ENCODE measurements at places on chromosomes 7 and 10.
A peak's percentile ranks its signal among the peaks of the same experiment; 100 is the strongest.

DNA sequence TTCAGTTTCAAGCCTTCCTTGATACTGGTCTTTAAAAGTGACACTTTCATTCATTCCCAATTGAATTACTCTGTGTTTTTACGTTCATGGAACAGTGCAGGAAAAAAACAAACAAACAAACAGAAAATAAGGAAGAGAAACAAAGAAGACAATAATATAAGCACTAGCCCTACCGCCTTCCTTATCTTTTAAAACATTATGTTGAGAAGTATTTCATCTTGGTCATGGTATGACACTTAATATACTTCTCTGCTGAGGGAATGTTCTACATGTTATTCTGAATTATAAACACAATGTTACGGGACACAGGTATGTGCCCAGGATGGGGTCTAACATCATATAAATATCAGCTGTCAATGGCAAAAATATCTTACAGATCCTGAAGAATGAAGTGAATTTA lies 176.7 kb downstream of the SFMBT2 start:
- no peaks in the 10 kb centered on the region for H3K27me3 ChIP-seq
- no peaks in the 10 kb centered on the region for H3K36me3 ChIP-seq
- H3K4me1 ChIP-seq, result no peaks in the 10 kb centered on the region
- H3K4me3 ChIP-seq, result no peak overlapping the region
- H3K27ac ChIP-seq, result no peak overlapping the region

- H3K36me3 ChIP-seq, result no peaks in the 10 kb centered on the region
- H3K4me1 ChIP-seq, result peaks cover 16% of the 10 kb centered on the region
- peak; percentile 64 for DNase-seq
- no peak overlapping the region for H3K4me3 ChIP-seq
Observed at GRCh38 chr10:132447446-132448247, 50.6 kb downstream of the PWWP2B start.

DNA sequence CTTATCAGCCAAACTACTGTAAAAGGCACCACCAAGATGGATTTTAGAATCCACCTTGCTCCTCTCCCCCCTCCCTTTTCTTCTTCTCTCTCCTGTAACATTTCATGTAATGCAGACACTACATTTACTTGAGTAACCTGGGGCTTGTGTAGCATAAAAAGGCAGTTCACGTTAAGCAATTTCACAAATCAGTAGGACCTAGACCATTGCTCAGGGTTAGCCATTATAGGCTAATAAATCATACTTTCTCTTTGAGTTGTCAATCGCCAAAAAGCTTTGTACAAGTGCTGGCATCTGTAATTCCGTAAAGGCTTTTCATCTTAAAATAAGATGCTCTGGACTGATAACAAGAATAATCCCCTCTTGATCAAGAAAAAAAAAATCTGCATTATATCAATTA lies 224.7 kb downstream of the GLI3 start:
- DNase-seq, result no peak
- no peaks in the 10 kb centered on the region for H3K36me3 ChIP-seq
- no peak overlapping the region for H3K4me3 ChIP-seq
- H3K27me3 ChIP-seq, result no peaks in the 10 kb centered on the region
- H3K4me1 ChIP-seq, result peaks cover 15% of the 10 kb centered on the region

- H3K27ac ChIP-seq, result no peak overlapping the region
- no peaks in the 10 kb centered on the region for H3K27me3 ChIP-seq
- peaks cover 10% of the 10 kb centered on the region for H3K4me1 ChIP-seq
Observed at GRCh38 chr7:2980401-2981102, 63.1 kb downstream of the CARD11 start.

DNA sequence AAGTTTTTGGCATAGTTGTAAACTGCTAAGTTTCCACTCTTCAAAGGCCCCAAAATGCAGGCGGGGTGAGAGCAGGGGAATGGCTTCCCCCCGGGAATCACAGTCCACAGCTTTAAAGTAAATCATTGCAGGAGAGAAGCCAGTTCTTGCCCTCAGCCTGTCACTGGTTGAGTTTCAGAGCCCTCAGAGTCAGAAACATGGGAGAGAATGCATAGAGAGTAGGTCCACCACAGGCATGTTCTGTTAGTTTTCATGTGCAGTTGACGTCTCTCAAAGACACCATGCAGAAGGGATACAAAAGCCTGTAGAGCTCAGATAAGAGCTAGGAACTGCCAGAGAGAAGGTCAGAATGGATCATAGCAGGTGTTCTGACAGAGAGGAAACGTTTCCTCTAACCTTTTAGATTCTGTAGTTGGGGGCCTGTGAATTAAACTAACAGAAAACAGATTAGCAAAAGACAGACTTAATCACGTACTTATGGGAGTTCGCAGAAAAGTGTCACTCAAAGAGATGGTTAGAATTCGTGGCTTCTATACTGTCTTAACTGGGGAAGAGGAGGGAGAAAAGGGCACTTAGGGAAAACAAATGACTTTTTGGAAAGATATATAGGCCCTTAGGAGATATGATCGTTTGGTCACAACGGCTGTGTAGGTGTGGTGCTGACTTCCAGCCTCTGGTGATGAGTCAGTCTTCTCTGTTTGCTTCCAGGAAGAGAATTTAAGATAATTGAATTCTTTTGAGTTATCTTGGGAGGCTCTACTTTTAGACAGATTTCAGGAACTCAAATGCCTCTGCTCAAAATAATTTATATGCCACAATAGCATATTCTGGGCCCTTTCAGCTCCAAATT lies 48.0 kb upstream of the MSRB2 start:
- no peaks in the 10 kb centered on the region for H3K27me3 ChIP-seq
- H3K27ac ChIP-seq, result no peak overlapping the region
- H3K36me3 ChIP-seq, result no peaks in the 10 kb centered on the region
- no peaks in the 10 kb centered on the region for H3K4me1 ChIP-seq

DNA sequence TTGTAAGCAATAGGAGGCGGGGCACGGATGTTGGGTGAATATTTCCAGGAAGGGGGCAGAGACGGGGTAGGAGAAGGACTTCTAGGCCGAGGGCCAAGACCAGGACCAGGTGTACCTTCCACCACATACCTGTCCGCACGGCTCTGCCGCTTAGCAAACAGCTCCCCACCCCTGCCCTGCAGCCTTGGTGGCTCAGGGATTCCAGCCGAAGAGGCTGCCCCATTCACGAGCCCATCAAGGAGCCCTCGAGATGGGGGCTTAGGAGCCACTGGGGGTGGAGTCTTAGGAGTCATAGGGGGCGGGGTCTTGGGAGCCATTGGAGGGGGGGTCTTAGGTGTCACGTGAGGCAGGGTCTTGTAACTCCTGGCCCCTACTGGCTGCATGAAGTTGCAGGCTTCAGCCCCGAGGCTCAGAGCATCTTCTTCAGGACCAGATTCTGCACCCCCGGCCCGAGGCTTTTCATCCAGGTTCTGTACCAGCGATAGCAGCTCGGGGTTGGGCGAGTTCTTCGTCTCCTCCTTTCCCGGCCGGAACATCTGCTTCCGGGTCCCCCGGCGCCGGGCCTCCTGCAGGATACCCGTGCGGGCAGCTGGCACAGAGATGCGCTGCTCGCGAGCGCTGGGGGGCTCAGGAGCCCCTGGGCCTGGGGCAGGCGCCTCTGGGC lies 6.1 kb upstream of the MYOZ1 start:
- peaks cover 11% of the 10 kb centered on the region for H3K4me1 ChIP-seq
- no peaks in the 10 kb centered on the region for H3K27me3 ChIP-seq
- H3K27ac ChIP-seq, result no peak overlapping the region

GRCh38 chr7:14197280-14197679 lies 207.8 kb upstream of the ETV1 start:
- DNase-seq, result peak; percentile 12
- H3K27ac ChIP-seq, result no peak overlapping the region
- no peaks in the 10 kb centered on the region for H3K36me3 ChIP-seq
- no peak overlapping the region for H3K4me3 ChIP-seq

GRCh38 chr7:94401428-94401814 lies 6.7 kb downstream of the COL1A2 start:
- no peaks in the 10 kb centered on the region for H3K27me3 ChIP-seq
- H3K36me3 ChIP-seq, result peaks cover 11% of the 10 kb centered on the region
- H3K27ac ChIP-seq, result no peak overlapping the region

GRCh38 chr10:52814506-52814905 lies 41.9 kb upstream of the MBL2 start:
- no peaks in the 10 kb centered on the region for H3K4me1 ChIP-seq
- H3K36me3 ChIP-seq, result no peaks in the 10 kb centered on the region
- DNase-seq, result no peak
- H3K27ac ChIP-seq, result no peak overlapping the region
- no peaks in the 10 kb centered on the region for H3K27me3 ChIP-seq
- no peak overlapping the region for H3K4me3 ChIP-seq

DNA sequence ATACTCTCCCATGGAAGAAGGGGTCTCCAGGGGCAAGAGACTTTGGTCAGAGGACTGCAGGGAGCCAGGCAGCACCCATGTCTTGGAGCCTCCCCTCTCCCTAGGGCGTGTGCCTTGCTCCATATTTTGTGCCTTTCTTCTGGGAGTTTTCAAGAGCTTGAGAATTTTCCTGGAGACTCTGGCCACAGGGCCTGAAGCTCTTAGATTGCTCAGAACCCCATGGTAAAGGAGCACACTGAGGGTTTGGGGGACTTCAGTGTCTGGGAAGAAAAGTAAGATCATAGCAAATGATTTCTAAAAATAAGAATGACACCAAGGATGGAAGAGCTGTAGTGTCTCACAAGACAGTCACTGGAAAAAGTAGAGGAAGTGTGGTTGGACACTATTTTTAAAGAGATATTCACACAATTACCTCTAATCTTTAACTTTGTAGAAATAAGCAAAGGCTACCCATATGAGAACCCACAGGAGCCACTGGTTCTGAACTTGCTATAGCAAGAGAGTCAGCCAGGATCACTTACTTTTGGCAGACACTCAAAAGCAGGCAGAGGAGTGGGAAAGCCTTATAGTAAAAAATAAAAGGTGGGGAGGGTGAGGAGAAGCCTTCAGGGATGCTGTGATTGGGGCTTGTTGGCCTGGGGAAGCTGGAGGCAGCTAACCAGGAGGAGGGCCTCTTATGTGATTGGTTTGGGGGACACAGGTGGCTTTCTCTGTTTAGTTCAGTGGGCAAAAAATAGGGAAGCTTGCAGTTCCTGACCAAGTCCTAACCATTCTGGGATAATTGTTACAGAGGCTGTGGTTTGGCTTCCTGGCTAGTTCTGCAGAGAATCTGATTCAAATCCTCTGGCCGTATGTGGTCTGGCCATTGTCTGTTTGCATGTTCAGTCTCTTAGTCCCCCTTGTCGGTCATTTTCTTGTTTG lies 5.1 kb upstream of the CSGALNACT2 start:
- DNase-seq, result no peak
- no peak overlapping the region for H3K4me3 ChIP-seq
- H3K27ac ChIP-seq, result no peak overlapping the region
- H3K27me3 ChIP-seq, result no peaks in the 10 kb centered on the region

- H3K27me3 ChIP-seq, result no peaks in the 10 kb centered on the region
- no peak for DNase-seq
- no peaks in the 10 kb centered on the region for H3K4me1 ChIP-seq
- no peak overlapping the region for H3K4me3 ChIP-seq
- H3K27ac ChIP-seq, result no peak overlapping the region
Observed at GRCh38 chr7:9407816-9408215, 974.4 kb downstream of the NXPH1 start.

- no peak overlapping the region for H3K27ac ChIP-seq
- H3K4me3 ChIP-seq, result no peak overlapping the region
- no peaks in the 10 kb centered on the region for H3K36me3 ChIP-seq
Observed at GRCh38 chr10:71128311-71128980, 83.9 kb upstream of the UNC5B start.

- H3K27ac ChIP-seq, result no peak overlapping the region
- DNase-seq, result no peak
- no peak overlapping the region for H3K4me3 ChIP-seq
- H3K36me3 ChIP-seq, result no peaks in the 10 kb centered on the region
- no peaks in the 10 kb centered on the region for H3K27me3 ChIP-seq
Observed at GRCh38 chr7:32506266-32507054, 11.2 kb downstream of the AVL9 start.

DNA sequence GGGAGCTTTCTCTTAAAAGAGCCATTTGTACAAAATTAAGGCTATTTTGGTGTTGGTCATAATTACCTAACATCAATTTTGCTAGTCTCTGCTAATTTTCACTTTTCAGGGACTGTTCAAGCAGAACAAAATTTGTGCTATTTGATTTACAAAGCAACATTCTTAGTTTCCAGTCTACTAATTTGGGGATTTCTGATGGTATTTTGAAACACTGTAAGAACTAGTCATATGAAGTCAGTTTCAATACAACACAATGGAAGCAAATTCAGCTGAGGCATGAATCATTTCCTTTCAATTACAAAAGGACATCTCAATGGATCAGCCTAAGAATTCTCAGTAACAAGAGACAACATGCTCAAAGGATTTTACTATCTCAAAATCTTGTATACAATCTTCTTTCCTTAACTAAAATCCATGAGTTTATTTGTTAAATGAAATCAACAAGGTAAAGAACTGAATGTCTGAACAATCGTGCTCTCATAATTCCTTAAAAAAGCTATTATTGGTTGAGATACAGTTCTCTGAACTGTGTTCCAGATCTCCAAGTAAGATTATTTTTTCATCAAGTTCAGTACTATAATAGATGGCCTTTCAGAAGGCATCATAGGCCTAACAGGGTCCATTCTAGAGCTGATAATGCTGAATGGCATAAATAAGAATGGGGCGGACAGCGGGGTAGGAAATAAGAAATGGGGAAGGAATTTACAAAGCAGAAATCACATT lies 144.6 kb downstream of the NRCAM start:
- H3K4me1 ChIP-seq, result peaks cover 6% of the 10 kb centered on the region
- H3K4me3 ChIP-seq, result no peak overlapping the region
- H3K27ac ChIP-seq, result no peak overlapping the region
- no peaks in the 10 kb centered on the region for H3K27me3 ChIP-seq
- no peak for DNase-seq
- no peaks in the 10 kb centered on the region for H3K36me3 ChIP-seq

GRCh38 chr10:132239126-132240031 lies 52.6 kb downstream of the DPYSL4 start:
- H3K4me3 ChIP-seq, result no peak overlapping the region
- no peaks in the 10 kb centered on the region for H3K4me1 ChIP-seq
- H3K27me3 ChIP-seq, result no peaks in the 10 kb centered on the region
- no peaks in the 10 kb centered on the region for H3K36me3 ChIP-seq
- DNase-seq, result no peak

DNA sequence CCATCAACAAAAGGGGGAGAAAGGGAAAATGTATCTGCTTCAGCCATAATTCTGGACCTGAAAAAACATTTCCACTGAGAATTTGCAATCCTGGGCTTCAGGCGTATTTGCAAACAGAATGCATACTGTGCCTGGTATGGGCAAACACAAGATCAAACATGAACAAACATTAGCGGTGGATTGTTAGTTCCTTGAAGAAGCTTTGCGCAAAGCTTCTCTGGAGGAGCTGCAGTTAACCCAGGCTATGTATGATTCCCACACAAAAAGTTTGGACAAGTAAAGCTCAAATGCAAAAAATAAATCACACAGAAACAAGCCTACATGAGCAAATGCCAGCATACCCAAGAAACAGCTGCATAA lies 20.4 kb upstream of the HILPDA start:
- no peaks in the 10 kb centered on the region for H3K27me3 ChIP-seq
- H3K4me3 ChIP-seq, result no peak overlapping the region
- no peaks in the 10 kb centered on the region for H3K36me3 ChIP-seq
- DNase-seq, result no peak
- no peak overlapping the region for H3K27ac ChIP-seq

DNA sequence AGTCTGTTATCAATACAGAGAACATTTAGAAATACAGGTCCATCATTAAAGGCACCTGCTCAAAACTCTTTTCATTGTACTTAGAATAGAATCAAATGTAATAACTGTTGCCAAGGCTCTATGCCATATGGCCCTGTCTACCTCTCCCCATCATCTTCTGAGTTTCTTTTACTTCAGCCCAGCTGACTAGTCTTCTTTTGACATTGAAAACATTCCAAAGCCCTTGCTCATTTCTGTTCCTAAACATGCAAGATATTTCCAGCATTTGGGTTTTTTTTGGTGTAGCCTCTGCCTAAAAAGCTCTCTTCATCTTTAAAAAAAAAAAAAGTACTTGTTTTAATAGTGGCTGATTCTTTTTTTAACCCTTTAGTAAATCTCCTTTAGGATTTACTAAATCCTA lies 165.5 kb upstream of the SMIM30 start:
- H3K36me3 ChIP-seq, result no peaks in the 10 kb centered on the region
- no peak overlapping the region for H3K4me3 ChIP-seq
- no peak overlapping the region for H3K27ac ChIP-seq
- no peaks in the 10 kb centered on the region for H3K27me3 ChIP-seq
- no peak for DNase-seq
